ENCODE measurements at places on chromosomes 5 and 9. TPM values are rescaled to one million over a fixed set of nuclear protein-coding genes. Genes with fewer than 3 reads are reported as not detected.

Gene DDX4
- total RNA-seq: not detected

Gene PTGES
- total RNA-seq: 14.4 TPM

Gene MTAP
- total RNA-seq: 12.9 TPM

Gene PCDHA9
- 0.07 TPM for total RNA-seq

Gene LVRN
- total RNA-seq: 3.0 TPM

Gene SLC6A7
- total RNA-seq: not detected

Data from lower leg skin (tissue), 4 donors.